Kidney (tissue), 22 donors: ENCODE measurements at places on chromosomes 7 and 10.

- no peak for DNase-seq
Observed at GRCh38 chr7:158923928-158924511, 67.7 kb downstream of the DYNC2I1 start.

DNA sequence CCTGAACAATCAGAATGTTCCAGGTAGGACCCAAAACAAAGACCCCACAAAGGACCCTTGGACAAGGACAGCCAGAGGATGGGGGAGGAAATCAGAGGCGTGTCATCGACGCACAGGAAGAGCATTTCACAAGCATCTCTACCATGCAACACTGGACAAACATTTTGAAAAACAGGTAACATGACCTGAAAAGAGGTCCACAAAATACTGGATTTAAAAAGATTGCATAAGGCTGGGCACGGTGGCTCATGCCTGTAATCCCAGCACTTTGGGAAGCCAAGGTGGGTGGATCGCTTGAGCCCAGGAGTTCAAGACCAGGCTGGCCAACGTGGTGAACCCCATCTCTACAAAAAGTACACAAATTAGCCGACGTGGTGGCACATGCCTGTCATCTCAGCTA is 60.5 kb upstream of the RNF32 start:
- DNase-seq: no peak

DNA sequence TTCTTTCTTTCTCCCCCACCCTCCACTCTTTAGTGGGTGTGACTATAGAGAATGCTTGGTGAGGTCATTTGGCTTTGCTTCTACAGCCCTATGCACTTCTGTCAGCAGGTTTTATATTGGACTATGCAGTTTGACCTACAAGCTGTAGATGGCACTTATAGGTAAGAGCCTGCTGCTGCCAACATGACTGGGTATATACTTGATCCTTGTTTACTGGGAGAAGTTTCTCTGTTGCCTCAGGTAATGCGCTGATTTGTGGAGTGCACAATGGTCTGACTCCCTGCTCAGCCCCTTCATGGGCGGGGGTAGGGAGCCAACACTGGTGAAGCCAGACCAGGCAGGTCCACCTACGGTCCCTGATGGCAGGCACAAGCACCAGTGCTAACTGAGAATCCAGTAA is 33.7 kb upstream of the C7orf33 start:
- DNase-seq: no peak

DNA sequence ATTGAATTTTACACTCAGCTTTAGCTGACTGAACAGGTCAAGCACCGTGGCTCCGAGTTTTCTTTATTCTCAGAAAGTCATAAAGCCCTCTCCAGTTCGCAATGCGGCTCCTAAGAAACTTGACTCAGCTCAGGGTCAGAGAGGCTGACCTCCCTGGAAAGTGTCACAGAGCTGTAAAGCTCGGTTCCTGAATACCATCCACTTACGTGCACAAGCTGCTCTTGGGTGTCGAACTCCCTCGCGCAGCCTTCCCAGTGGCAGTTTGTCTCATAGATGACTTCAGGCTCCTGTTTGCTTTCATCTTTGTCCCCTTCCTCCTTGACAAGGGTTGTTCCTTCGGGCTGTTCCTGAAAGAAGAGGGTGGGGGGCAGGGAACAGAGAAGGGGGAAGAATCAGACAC is 213.7 kb downstream of the GLI3 start:
- peak; percentile 67 for DNase-seq

- DNase-seq: no peak
Observed at GRCh38 chr7:73681031-73681430, 2.2 kb downstream of the DNAJC30 start.

- no peak for DNase-seq
Observed at GRCh38 chr10:4945766-4946717, 17.2 kb upstream of the AKR1C1 start.
